Vagina (tissue), 2 donors: ENCODE measurements at places on chromosomes 3 and 15.
A peak's percentile ranks its signal among the peaks of the same experiment; 100 is the strongest.

GRCh38 chr15:55789066-55789660 is 46.2 kb upstream of the PRTG start:
- no peak for DNase-seq

DNA sequence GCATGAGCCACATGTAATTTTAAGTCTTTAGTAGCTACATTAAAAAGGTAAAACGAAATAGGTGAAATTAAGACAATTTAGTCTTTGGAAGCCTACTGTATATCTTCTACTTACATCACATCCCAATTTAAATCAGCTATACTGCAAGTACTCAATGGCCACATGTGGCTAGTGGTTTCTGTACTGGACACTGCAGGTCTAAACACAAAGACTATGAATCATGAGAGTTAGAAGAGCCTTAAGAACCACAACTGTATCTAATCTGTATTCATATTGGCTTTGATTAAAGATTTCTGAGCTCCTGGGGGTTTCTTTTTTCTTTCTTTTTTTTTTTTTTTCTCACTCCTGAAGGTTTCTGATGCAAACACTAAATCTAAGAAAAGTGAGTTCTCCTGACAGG is 2.3 kb upstream of the EIF1B start:
- DNase-seq = no peak

DNA sequence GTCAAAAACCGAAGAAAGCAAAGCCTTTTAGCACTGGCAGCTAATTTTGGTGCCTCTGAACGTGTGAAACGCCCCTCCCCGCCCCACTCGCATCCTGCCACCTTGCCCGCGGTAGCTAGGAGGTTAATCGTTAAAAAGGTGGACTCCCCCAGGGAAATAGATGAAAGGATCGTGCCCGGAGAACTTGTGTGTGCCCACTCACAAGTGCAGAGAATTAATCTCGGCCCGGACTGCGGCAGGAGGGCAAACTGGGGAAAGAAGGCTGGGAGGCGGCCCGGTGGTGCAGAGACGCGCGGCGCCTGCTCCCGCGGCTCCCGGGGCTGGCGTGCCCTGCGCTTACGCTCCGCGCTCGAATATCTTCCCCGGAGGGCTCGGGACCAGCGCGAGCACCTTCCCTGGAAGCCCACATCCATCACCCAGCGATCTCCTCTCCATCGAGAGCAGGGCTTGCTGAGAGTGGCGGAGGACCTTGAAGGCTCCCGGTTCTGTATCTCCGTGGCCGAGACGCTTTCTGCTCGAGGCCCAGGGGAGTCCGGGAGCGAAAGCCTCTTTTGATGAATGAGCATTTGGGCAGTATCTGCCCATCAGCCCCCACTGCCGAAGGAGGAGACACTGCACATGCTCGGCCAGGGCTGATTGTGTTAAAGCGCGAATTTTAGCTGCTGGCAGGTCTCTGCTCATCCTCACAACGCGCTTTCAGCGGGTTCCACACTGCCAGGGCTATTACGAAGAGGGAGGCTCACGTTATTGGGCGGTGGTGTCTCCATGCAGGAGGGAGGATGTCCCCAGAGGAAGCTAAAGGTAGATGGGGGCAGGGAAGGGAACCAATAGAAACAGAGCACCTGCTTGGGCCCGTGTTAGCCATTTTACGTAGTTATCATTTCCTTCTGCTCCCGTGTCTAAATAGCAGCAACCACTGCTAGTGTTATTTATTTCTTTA is 1.3 kb upstream of the SPTSSB start:
- no peak for DNase-seq

- no peak for DNase-seq
These were observed 37.7 kb downstream of the PDIA5 start for GRCh38 chr3:123104550-123104949.

DNA sequence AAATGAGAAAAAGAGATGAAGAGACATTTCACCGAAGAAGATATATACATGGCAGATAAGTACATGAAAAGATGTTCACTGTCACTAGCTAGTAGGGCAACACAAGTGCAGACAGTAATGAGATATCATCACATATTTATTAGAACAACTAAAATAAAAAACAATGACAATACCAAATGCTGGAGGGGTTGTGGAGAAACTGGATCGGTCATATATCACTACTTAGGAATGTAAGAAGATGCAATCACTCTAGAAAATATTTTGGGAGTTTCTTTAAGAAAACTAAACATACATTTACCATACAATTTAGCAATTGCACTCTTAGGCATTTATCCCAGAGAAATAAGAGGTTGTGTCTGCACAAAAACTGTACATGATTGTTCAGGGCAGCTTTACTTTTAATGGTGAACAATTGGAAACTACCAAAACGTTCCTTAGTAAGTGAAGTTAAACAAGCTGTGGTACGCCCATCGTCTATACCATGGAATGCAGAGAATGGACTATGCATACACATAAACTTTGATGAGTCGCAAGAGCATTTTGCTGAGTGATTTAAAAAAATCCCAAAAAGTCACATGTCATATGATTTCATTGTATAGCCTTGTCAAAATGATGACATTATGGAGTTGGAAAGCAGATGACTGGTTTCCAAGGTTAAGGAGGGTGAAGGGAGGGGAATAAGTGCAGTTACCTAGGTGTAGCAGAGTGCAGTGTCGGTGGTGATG is 149.0 kb upstream of the UBE3A start:
- no peak for DNase-seq

DNA sequence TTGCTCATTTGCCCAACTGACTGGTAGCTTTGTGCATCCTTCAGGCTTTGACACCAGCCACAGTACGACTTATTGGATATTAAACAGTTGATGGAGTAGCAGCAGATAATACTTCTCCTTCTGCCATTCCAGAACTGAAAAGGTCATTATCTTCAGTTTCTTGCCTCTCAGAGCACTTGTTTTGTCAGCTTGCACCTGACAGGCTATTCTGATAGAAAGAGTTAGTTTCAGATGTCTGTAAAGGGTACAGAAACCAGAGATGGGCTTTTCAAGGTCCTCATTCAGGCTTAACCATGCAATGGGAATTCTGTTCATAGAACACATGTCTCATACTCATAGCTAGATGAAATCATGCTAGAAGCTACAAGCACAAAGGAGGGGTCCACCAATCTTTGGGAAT is 367.2 kb downstream of the OTOL1 start:
- no peak for DNase-seq

GRCh38 chr15:66849393-66849745 is 147.3 kb downstream of the SMAD6 start:
- peak; percentile 95 for DNase-seq

- no peak for DNase-seq
These were observed 176.1 kb downstream of the TBC1D2B start for GRCh38 chr15:77901251-77901881.

GRCh38 chr15:39188930-39189329 is 391.9 kb upstream of the THBS1 start:
- no peak for DNase-seq

GRCh38 chr15:78076231-78077052 is 1.1 kb downstream of the TBC1D2B start:
- DNase-seq = no peak

DNA sequence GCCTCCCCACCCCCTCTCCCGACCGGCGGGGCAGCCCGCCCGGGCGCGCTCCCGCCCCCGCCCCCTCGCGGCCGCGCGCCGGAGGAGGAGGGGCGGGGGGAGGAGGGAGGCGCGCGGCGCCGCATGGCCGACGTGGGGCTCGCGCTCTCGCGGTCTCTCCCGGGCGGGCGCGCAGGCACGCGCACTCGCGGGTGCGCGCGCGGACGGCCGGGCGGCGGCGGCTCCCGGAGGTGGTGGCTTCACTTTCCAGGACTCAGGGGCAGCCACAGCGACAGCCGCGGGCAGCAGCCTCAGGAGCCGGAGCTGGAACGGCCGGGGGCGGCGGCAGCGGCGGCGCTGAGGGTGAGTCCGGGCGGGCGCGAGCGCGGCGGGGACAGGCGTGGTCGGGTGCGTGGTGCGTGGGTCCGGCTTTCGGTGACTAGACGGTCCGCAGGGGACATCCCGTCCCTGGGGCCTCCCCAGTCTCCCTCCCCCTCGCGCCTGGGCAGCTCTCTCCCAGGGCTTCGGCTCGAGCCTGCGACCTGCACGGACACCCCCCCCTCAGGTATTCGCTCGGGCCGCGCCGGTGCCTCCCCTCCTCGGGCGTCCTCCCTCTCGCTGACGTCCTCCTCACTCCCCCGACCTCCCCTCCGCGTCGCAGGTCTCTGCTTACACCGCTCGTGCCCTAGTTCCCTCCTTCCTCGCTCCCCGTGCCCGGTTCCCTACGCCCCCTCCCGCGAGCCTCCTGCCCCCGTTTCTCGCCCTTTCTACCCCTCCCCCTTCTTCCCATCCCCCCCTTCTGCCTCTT is at the start of gene UBE2E2:
Gene UBE2E2 (plus strand): TSS at position 407 of the 787 bp plus-strand sequence.
- DNase-seq = no peak

DNA sequence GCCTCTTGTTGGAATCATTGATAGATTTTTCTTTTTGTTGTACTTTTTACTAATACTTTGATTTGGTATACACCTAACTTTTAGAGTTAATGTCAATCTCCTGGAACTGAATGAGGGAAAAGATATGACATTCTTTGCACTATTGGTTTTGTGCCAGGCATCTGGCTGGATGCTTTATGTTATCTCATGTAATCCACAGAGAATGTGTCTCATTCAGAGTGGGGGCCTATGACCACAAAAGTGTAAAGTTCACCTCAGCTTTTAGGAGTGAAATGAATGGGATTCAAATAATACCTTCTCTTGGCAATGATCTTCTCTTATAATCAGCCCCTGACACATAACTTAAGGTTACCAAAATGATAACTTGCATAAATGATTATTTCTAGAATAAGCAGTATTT is 329.1 kb upstream of the ROPN1 start:
- DNase-seq = no peak

- DNase-seq = no peak
These were observed 81.2 kb upstream of the TCF12 start for GRCh38 chr15:56837273-56837672.

DNA sequence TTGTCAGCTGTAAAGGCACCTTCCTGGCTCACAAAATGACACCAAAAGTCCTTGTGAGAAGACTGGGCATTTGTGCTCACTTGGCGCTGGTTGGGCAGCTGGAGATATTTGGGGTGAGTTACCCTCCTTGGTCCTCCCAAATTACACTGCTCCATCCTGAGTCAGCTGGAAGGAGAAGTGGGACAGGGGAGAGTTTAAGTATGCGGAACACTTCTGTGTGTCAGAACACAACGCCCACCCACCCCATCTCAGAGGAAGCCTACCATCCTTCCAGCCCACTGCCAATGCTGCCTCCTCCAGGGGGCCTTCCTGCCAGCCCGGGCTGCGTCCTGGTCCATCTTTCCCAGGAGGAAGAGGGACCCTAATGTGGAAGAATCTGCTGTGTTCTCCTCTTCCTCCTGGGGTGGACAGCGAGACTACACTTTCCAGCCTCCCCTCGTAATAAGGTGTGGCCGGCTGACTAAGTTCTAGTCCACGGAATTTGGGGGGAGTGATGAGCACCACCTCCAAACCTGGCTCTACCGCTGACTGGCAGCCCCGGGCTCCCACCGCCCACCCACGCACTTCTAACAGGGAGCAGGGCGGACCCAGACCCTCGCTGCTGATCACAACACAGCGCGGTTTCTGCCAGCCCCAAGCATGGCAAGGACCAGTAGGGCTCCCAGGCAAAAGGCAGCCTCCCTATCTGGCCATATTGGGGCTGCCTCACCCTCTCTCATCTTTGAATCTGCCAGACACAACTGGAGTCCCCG is 265.0 kb downstream of the XXYLT1 start:
- peak; percentile 77 for DNase-seq

DNA sequence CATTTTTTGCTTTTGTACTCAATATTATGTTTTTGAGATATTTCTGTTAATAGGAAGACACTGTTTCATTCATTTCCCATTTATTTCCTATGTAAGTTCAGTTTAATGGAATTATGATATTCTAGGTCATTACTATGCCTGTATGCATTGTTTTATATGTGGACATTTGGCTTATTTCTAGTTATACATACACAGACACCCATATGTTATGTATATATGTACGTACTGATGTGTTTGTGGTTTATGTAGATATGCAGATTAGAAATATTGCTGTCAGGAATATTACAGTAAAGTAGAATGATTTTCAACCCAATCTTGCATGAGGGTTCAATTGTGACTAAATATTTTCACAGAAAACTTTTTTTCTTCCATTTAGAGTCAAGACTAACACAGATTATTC is 190.5 kb downstream of the KCNH8 start:
- no peak for DNase-seq

DNA sequence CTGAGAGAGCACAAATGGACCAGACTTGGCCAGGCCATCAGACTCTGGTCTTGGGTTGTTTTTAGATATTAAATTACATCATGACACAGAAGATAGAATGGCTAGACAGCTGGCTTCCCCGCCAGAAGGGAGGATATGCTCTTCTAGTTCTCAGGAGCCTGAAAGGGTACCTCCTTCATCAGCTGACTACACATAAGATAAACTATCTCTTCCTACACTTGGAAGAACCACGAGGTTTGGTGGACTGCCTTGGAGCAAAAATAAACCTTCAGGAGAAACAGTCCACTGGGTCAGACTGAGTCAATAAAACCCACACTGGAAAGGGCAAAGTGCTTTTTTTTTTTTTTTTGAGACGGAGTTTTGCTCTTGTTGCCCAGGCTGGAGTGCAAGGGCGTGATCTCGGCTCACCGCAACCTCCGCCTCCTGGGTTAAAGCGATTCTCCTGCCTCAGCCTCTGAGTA is 26.3 kb upstream of the DYNC1LI1 start:
- no peak for DNase-seq

DNA sequence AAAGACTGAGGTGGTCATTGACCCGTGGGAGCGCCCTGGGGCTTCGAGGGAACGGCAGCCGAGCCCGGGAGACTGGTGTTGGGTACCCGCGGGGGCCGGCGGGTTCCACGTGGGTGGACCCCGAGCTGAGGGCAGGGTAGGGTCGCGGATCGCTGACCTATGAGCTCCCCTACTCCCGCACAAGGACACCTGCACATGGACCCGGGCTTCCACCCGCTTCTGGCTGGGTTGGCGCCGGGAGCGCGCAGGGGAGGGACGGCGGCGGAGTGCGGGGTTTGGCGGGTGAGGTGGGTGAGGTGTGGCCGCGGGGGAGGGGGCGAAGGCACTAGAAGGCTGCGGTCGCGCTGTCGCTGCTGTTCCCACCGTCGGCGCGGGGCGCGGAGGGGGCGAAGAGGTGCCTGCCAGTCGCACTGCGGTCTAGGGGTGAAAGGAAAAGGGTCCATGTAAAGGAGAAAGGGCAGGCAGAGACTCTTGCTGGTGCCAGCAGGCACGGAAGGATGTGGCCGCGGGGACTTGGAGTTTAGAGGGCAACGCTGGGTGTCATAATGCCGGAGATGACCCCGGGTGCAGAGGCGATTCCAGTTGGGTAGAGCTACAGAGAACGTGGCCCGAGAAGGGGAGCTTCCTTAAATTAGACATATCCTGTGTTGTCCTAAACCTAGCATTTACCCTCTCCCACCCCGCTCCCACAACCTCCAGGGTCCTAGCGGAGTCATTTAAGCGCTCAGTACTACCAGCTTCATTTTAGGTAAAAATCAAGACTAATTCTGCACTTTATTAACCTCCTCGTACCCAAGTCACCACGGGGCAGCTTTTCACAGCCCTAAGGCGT is 245.9 kb upstream of the TOPAZ1 start:
- DNase-seq = no peak
